ENCODE measurements at places on chromosomes 16 and 17.

DNA sequence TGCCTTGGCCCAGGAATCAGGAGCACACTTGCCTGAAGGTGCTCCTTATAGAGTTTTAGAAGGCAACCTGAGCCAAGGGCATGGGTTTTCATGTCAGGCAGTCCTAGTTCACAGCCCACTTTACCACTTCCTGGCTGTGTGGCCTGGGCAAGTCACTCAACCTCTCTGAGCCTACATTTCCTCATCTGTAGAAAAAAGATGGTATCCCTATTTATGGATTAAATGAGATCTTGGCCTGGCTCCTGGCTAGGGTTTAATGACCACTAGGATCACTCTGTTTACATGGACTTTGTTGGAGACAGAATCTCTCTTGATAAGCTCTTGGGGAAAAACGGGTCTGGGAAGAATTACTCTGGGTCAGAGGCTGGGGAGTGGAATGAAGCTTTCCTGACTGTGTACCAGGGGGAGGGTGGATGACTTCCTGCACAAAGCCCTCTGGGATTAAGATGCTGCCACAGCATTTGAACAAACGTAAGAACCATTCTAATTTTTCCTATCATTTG is 2.3 kb downstream of the MT2A start:
- peak; percentile 54 for DNase-seq

GRCh38 chr17:48023400-48024148 is 14.0 kb downstream of the COPZ2 start:
- peak; percentile 60 for DNase-seq

DNA sequence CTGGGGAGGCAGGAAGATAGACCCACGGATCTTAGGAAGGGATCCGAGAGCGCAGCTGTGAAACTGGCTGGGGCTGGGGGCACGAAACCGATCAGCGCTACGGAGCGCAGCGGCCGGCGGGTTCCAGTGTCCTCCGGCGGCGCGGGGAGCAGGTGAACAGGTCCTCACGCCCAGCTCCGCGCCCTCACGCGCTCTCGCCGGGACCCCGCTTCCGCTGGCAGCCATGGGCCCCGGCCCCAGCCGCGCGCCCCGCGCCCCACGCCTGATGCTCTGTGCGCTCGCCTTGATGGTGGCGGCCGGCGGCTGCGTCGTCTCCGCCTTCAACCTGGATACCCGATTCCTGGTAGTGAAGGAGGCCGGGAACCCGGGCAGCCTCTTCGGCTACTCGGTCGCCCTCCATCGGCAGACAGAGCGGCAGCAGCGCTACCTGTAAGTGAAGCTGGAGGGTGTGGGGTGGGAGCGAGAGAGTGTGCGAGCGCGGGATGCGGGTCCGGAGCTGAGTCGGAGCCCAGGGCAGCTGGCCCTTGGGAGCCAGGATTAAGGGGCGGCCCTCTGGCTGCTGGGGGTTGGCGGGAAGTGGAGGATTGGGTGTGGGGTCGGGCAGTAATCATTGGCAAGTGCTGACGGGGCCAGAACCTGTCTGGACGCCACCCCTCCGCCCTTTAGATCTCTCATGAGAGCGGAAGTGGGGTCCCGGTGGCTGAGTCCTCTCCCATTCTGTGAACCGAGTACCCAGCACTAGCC is 479 bp downstream of the ITGA3 start:
- peak; percentile 78 for DNase-seq

- DNase-seq: no peak
These were observed 124.0 kb downstream of the HIC1 start for GRCh38 chr17:2178798-2179501.

DNA sequence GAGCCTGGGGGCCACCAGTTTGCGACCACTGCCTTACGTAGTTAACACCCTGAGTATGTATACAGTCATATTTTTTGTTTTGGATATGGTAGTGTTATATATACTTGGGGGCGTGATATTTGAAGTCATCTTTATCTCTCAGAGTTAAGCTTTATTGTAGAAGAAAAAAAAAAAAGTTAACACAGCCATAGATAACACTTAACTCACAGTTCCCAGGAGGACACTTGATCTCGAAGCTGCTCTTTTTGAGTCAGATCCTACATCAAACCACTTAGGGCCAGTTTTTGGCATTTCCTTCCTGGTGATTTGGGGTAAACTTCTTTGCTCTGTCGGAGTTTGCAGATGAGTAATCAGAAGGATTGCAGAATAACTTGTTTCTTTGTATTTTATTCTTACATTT is 5.8 kb downstream of the ITPRIPL2 start:
- no peak for DNase-seq

GRCh38 chr16:56475201-56475600 is 23.8 kb downstream of the OGFOD1 start:
- no peak for DNase-seq
